Spleen (tissue), 13 donors: ENCODE measurements at places on chromosomes 1 and 21.

GRCh38 chr1:25649505-25650288 lies 33.1 kb downstream of the MAN1C1 start:
- DNase-seq: no peak

DNA sequence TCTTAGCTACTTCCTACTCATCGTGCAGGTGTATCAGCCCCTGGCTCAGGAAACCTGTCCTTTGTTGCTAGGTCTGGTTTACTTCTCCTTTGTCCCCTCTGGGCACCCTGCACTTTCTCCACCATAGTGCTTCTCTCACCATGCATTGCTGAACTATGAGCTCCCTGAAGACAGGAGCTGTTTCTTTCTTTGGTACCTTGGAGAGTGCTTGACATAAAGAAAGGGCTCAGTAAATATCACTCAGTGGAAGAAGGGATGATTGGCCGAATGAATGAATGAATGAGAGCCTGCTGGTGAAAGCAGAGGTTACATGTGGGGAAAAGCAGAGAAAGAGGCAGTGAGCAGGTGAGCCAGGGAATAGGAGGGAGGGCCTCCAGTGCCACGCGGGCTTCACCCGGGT lies 9.8 kb upstream of the HMGB4 start:
- DNase-seq: no peak

DNA sequence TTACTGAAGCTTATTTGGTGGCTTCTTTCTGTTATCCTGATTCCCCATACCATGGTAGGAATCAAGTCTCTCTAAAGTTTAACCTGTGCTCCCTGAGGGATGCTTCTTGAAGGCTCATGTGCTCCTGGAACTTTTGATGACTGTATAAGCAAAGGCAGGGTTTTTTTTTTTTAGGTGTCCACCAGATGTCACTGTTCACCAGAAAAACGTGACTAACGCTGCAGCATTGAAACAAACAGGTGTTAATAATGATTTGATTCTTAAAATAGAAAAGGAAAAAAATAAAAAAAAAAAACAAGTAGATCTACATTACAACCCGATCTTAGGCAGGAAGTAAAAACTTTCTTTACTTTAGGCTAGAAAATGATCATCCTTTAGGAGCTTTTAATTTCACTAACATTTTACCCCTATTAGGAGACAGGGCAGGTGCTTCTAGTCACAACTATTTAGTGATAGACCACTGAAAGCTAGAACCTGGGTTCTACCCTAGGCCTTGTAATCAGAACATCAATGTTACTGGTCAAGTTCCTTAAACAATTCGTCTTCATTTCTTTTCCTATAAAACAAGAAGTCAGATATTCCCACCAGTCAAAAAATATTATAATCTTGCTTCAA lies 223.0 kb downstream of the PLA2G4A start:
- no peak for DNase-seq

GRCh38 chr1:230752407-230752806 lies 5.2 kb downstream of the CAPN9 start:
- peak; percentile 67 for DNase-seq

GRCh38 chr1:2165646-2166045 lies 28.9 kb downstream of the FAAP20 start:
- no peak for DNase-seq

DNA sequence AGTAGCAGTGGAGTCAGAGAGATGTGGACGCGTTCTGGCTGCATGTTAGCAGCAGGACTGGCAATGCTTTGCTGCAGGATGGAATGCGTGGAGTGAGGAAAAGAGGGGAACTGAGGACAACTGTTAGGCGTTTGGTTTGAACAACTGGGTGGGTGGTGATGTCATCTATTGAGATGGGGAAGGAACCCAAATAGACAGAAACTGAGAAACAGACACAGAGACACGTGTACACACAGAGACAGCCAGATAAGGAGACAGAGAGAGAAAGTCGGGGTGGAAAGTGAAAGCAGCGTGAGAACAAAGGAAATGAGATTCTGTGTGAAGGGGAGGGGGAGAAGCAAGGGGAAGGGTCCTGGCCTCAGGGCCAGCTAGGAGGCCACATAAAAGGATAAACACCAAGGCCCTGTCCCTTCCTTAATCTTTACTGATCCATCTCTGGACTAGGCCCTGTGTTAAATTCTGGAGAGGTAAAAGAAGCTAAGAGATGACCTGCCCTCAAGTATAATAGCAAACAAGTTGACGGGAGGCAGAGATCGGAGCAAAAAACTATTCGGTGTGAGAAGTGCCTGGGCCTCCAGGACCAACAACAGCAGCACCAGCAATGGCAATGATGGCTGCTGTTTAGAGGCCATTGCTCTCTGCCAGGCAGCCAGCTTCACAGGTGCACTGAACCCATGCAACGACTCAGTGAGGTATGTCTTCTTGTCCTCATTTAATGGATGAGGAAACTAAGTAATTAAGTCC lies 31.6 kb downstream of the VWA5B1 start:
- DNase-seq: no peak

DNA sequence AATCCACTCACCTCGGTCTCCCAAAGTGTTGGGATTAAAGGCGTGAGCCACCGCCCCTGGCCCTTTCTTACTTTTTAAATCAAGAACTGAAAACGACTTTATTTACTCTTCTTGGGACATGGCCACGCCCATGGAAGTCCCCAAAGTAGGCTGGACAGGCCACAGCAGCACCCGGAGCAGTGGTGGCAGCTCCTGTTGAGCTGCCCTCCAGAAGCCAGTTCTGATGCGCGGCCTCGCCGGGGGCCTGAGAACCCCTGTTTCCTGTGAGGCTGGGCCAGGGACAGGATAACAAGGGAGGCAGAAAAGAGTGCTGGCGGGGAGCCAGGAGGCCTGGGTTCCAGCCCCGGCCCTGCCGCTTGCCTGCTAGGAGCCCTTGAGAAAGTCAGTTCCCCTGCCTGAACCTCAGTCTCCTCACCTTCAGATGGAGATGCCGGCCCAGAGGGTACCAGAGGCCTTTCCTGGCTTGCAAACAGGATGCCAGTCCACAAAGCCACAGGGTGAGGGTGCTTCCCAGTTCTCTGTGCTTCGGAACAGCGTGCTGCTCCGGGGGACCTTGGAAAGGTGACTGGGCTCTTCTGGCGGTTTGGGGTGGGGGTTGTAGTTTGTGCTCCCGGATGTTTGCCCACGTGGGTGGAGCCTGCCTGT lies 59.4 kb downstream of the RUNX3 start:
- no peak for DNase-seq

GRCh38 chr1:12342401-12343003 lies 112.7 kb downstream of the VPS13D start:
- no peak for DNase-seq

- DNase-seq: peak; percentile 93
Measured at GRCh38 chr1:72282271-72283021, at the start of gene NEGR1. Gene NEGR1 (minus strand): TSS chr1:72282539.

GRCh38 chr21:23394458-23394857 lies 2212.8 kb downstream of the MRPL39 start:
- DNase-seq: no peak

- DNase-seq: no peak
Measured at GRCh38 chr1:34276606-34277005, 99.9 kb downstream of the C1orf94 start.

DNA sequence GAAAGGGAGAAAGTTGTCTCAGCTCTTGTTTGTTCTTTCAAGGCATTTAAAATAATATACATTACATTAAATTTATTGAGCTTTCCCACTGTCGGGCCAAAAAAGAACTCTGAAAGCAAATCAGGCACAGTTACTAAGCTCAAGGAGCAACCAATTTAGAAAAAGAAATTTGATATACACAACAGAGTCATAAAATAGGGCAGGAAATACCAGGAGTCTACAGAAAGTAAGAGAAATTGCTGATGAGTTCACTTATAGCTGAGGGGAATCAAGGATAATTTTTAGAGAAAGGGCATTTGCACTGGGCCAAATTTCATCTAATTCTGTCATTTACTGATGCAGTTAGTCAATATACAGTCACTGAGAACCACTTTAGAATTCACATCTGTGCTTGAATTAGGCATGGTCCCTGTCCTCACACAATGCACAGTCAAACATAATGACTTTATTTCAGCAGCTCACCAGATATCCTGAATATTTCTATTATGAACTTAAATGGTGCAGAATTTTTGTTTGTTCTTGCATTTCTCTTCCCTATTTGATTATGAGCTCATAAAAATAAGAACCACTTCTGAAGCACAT lies 249.6 kb upstream of the BEND5 start:
- DNase-seq: no peak

DNA sequence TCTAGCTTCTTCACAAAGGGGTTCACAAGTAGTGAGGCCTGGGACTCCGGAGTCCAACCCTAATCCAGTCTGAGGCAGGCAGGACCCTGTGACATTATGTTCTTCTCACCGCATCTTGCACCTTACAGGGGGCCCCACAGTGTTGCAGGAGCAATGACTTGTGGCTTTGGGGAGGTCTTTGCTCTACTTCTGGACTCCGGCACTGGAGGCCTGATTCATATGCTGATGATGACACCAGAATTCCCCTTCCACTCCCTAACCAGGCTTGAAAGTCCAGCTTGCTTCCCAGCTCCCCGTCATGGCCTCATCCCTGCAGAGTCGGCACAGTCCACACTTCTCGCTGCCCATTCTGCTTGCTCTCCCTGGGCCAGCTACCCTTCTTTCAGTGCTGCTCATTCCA lies 96.3 kb upstream of the SLC44A3 start:
- DNase-seq: no peak

- DNase-seq: peak; percentile 74
Measured at GRCh38 chr1:41678111-41678878, 193.8 kb upstream of the EDN2 start.

GRCh38 chr1:111879081-111879480 lies 110.4 kb downstream of the KCND3 start:
- no peak for DNase-seq

GRCh38 chr1:60149251-60149650 lies 75.7 kb upstream of the C1orf87 start:
- no peak for DNase-seq

GRCh38 chr1:7517611-7518330 lies 253.3 kb upstream of the VAMP3 start:
- peak; percentile 32 for DNase-seq

- no peak for DNase-seq
Measured at GRCh38 chr1:193062698-193063463, 3.5 kb downstream of the RO60 start.

- peak; percentile 85 for DNase-seq
Measured at GRCh38 chr1:206506405-206507283, 687 bp upstream of the RASSF5 start.

DNA sequence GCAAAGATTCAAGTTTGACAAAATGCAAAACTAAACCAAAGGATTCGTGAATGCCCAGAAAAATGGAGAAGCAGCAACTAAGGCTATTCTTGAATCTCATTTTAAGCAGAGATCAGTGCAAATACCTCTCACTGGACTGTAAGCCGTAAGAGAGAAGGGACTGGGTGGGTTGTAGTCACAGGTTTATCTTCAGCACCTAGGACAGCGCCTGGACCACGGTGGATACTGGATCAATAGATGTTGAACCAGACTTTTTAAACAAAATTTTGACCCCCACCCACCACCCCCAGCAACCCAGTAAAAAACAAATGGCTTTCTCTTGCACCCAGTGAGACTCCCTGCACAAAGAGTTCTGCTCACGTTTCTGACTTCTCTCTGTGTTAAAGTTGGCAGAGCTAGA lies 347.1 kb downstream of the AJAP1 start:
- no peak for DNase-seq

DNA sequence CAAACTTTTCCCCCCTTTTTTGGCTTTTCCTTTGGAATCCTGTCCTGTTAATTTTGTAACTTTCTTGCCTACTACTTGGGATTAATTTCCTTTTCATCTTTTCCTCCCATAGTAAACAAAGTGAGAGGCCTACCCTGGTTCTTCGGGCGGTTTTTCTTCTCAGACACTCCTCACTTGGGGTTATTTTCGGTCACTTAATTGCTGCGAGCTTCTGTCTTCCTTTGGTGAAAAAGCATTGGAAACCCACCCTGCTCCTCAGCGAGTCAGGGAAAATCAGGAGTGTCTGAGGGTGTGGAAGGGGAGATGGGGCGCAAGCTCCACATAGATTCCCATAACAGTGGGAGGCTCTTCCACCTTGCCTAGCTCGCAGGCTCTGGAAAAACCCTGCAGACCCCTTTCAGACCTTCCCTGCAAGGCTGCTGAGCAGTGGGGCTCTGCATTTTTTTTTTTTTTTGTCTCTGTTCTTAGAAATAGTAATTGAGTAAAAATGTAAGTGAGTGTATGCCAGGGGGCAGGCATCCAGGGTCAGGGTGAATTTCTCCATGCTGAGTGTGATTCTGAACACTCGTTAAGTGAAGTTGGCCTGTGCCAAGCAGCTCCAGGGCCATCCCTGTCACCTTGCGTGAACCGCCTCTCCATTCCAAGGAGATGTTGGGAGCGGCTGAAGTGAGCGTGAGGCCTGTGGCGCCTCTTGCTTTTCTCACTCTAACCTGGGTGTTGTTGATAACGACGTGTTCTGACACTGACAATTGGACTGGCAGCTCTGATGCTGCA lies 20.3 kb downstream of the TGFB2 start:
- DNase-seq: no peak

GRCh38 chr1:20530901-20531300 lies 21.5 kb upstream of the FAM43B start:
- DNase-seq: no peak

DNA sequence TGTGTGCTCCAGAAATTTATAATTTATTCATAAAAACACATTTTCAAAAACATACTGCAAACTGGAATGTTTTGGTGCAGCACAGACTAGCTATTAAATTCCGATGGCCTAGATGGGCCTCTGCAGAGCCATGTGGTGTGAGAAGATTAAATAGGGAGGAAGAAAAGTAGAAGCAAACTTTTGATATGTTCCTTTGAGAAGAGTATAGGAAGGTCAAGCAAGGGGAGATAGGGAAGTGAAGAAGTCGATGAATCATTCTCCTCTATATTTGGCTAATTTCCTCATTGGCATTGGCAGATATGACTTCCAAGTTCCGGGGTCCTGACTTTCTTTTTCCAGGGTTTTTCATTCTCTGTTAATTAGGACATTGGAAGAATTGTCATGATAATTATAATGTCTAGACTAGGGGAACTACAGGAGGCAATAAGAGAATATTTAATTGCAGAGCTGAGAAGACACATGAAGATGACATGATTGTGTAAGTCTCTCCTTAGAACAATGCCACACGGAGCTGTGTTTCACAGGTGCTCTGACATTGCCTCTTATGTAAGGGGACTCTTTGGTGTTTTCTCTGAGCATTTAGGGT lies 19.3 kb upstream of the ZNF326 start:
- no peak for DNase-seq

DNA sequence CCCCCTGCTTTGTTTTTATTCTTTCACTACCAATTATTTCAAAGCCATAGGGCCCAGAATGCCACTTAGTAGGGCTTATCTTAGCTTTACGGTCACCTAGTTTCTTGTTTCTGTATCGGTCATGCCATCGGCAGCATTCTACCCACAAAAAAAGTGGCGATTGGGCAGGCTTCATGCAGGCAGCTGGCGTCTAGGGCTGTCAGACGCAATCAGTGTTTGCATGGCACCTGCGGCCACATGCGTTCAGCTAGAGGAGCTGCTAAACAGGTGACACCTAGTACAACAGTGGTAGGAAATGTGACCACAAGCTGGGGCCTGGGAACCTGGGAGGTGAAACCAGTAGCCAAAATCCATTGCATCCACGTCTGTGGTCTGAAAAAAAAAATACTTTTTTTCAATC lies 262.7 kb downstream of the PBX1 start:
- DNase-seq: no peak

GRCh38 chr1:78224246-78224785 lies 178.6 kb downstream of the GIPC2 start:
- no peak for DNase-seq

- no peak for DNase-seq
Measured at GRCh38 chr21:35147439-35147838, 98.3 kb upstream of the RUNX1 start.

- DNase-seq: no peak
Measured at GRCh38 chr1:198932351-198932991, 293.6 kb downstream of the PTPRC start.
